ENCODE measurements at places on chromosomes 11 and 22. TPM values are rescaled to one million over a fixed set of nuclear protein-coding genes. Genes with fewer than 3 reads are reported as not detected.

DNA sequence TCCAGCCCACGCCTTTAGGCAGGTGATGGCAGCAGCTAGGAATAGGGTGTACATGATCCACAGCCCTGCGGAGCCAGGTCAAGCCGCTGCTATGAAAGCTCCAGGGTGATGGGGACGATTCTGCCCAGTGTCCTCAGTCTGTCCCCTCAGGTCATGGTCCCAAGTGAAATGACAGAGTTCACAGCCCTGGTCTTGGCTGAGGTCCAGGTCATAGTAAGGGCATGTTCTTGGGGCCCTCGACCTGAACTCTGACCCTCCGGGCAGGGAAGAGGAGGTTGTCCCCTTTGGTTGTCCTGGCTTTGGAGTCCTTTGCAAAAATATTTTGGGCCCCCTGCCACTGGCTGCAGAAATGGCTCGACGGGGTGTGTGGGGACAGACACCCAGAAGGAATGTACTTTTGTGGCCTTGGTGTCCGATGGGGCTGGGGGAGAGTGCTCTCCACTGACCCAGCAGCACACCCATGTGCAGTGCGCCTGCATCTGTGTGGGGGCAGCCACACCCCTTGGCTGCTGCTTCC, 7.3 kb downstream of the C22orf31 start:
- no peak for DNase-seq

GRCh38 chr11:105000797-105001196, 22.2 kb downstream of the CASP5 start:
- no peak for DNase-seq

The IL10RA gene
- total RNA-seq: not detected

DNA sequence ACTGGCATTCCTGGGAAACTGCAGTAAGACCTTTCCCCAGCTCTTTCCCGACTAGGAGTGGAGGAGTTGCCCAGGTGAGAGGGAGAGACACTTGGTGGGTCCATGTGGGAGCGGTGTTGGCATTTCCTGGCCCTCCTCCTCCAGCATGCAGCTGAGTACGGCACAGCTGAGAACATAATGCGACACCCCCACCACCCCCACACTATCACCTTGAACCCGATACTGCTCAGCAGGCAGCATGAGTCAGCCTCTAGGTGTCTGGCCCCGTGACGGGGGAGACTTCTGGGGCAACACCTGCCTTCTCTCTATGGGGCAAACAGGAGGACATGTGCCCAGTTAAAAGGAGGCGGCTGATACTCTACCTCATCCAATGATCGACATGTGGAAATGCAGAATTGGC, 64.4 kb downstream of the PKNOX2 start:
- no peak for DNase-seq

- no peak for DNase-seq
Measured at GRCh38 chr11:10526974-10527918, 13.7 kb downstream of the RNF141 start.

Measured in fibroblast of the aortic adventitia (primary cell).